ENCODE measurements at places on chromosomes 4 and X.

DNA sequence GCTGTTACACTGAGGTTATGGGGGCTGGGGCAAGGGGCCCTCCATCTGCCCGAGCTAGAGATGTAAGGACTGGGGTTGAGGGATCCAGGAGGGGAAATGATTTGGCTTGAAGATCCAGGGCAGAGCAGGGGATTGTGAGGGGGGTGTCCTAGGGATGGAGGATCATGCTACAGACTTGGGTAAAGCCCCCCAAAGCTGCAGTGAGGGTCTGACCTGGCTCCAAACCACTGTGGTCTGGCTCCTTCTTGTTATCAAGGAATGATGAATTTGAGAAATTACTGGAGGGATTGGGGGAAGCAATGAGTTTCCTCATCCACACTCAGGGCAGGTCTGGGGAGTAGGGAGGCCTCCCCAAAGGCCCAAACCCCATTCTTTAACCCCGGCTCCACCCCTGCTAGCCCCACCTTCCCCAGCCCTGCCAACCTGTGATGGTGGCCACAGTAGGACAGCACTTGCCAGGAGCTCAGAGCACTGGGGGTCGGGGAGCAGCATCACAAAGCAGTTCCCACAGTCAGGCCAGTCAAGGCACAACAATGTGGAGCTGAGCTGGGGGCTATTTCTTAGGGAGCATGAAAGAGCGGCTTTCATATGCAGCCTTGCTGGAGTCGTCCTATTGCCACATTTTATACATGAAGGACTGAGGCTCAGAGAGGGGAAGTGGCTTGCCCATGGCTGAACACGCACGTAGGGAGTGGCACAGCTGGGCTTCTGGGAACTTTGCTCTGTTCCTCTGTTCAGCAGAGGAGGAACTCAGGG is 165.5 kb downstream of the EFNB1 start:
- no peak for DNase-seq

DNA sequence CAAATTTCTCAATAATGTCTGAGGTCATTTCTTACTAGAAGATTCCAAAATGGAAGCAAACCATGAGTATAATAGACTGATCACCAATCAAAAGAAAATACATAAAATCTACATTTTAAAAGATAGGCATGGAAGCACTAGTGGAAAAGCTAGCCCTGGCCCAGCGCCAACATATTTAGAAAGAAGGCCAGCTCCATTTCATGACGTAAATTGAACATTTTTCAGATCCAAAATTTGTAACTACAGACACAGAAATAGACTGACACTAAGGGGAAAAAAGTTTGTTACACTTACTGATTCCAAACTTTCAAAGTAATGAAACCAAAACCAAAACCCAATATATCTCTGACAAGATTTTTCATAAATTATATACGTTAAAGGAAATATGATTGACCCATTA is 117.7 kb downstream of the ADAMTS3 start:
- no peak for DNase-seq

DNA sequence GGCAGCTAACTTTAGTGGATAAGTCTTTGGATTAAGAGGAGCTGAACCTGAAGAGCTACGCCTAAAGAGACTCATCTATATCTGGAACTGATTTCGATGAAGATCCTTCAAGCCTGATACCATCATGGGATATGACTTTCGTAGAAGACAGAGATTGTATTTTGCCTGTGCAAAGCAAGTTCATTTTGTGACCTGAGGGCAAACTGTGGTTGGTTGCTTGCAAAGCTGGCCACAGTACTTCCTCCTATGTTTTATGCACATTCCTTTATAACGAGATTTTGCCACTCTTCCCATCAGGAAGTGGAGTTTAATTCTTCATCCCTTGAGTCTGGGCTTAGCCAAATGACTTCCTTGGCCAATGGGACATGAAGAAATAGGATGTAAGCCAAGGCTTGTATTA is 519.3 kb upstream of the NR3C2 start:
- no peak for DNase-seq

DNA sequence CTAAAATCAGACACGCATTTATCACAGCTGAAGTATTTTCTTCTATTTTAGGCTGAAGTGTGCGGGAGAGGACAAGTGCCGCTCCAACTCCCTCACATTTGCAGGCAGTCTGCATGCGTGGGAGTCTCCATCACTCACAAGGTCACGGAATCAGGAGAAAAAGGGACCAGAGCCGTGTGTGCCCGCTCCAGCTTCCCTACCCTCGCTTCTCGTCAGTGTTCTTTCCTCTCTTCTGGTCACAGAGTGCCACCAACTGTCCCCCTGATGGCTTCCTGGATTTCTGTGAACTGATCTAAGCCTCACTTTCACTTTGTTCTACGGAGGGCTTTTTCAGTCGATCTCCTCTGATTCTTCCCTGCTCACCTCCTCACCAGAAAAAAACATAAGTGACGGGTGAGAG is 407.4 kb upstream of the AADAT start:
- no peak for DNase-seq

GRCh38 chr4:19650903-19651864 is 600.5 kb upstream of the SLIT2 start:
- no peak for DNase-seq

DNA sequence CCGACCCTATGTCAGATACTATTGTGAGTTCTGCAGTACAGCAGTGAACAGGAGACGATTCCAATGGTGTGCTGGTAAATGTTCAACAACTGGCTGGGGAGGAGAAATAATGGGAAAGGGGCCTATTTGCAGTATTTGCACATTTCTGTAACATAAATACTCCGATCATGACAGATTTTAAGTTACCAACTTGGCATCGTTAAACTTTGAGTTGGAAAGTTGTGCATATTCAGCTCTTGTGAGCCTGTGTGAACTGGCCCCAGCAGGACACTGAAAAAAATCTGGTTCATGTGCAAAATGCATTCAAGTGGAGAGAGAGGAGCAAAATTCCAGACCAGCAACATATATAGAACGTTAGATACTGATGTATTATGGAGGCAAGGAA is 175.0 kb downstream of the MAPK10 start:
- DNase-seq = no peak

- DNase-seq = no peak
Observed at GRCh38 chrX:103063191-103063845, 653 bp downstream of the BEX1 start.

DNA sequence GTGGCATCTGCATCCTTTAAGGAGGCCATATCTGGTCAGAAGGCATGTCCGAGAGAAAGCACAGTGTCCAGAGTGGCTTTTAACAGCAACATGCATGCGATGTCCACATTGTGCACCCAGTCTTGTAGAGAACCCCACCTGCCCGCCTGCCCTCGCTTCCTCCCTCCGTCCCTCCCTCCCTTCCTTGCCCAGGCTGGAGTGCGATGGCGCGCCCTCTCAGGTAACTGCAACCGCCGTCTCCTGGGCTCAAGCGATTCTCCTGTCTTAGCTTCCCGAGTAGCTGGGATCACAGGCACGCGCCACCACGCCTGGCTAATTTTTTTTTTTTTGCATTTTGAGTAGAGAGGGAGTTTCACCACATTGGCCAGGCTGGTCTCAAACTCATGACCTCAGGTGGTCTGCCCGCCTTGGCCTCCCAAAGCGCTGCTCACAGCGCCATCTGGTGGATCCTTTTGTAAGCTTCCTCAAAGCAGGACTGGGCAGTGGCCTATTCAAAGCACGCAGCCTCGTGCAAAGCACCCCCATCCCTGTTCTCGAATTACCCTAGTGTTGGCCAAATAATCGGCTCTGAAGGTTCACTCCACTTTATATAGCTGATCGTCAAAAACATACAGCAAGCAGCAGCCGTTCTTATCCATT is 15.0 kb downstream of the BRCC3 start:
- DNase-seq = no peak

DNA sequence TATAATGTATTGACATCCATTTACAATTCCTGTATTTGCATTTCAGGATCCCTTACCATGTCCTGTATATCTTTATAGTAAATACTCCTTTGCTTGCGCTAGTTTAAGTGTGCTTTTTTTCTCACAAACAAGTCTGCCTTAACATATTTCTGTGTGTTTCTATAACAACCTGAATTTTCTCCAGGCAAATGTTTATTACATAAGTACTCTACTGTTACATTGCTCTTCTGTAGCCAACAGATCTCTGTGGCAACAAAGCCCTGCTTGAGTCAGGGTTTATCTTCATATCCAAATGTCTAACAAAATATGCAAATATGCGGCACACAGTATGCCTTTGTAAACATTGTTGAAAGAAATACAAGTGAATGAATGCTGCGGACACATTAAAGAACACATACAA is 625.5 kb downstream of the TLL1 start:
- DNase-seq = no peak

All from T-helper 22 cell (primary cell).